IPS DF 6.9 (cell line): ENCODE measurements at places on chromosomes 5 and 9.

- DNase-seq: no peak
- H3K4me3 ChIP-seq: no peak overlapping the region
- no peaks in the 10 kb centered on the region for H3K36me3 ChIP-seq
- H3K4me1 ChIP-seq: no peaks in the 10 kb centered on the region
Measured at GRCh38 chr9:18566121-18566520, 92.2 kb downstream of the ADAMTSL1 start.

- no peaks in the 10 kb centered on the region for H3K36me3 ChIP-seq
- no peaks in the 10 kb centered on the region for H3K4me1 ChIP-seq
- no peaks in the 10 kb centered on the region for H3K27me3 ChIP-seq
- no peak overlapping the region for H3K27ac ChIP-seq
Measured at GRCh38 chr9:104969116-104969515, 41.2 kb upstream of the ABCA1 start.

GRCh38 chr5:126233256-126233655, 190.0 kb upstream of the GRAMD2B start:
- H3K36me3 ChIP-seq: no peaks in the 10 kb centered on the region; the same call in 1 of the 2 replicates
- no peaks in the 10 kb centered on the region for H3K27me3 ChIP-seq
- no peak overlapping the region for H3K4me3 ChIP-seq
- no peak overlapping the region for H3K27ac ChIP-seq
- no peak for DNase-seq
- H3K4me1 ChIP-seq: no peaks in the 10 kb centered on the region

GRCh38 chr9:11933926-11934325, 759.3 kb upstream of the TYRP1 start:
- no peak for DNase-seq
- H3K4me1 ChIP-seq: no peaks in the 10 kb centered on the region
- H3K27me3 ChIP-seq: no peaks in the 10 kb centered on the region
- no peak overlapping the region for H3K27ac ChIP-seq
- H3K4me3 ChIP-seq: no peak overlapping the region

GRCh38 chr5:69522035-69522434, 29.4 kb downstream of the OCLN start:
- no peaks in the 10 kb centered on the region for H3K4me1 ChIP-seq
- H3K4me3 ChIP-seq: no peak overlapping the region
- no peak overlapping the region for H3K27ac ChIP-seq
- no peaks in the 10 kb centered on the region for H3K36me3 ChIP-seq
- no peaks in the 10 kb centered on the region for H3K27me3 ChIP-seq

GRCh38 chr5:102875721-102876123, 120.6 kb downstream of the PAM start:
- DNase-seq: no peak
- no peaks in the 10 kb centered on the region for H3K4me1 ChIP-seq
- no peaks in the 10 kb centered on the region for H3K27me3 ChIP-seq
- no peak overlapping the region for H3K27ac ChIP-seq
- H3K36me3 ChIP-seq: no peaks in the 10 kb centered on the region
- H3K4me3 ChIP-seq: no peak overlapping the region

DNA sequence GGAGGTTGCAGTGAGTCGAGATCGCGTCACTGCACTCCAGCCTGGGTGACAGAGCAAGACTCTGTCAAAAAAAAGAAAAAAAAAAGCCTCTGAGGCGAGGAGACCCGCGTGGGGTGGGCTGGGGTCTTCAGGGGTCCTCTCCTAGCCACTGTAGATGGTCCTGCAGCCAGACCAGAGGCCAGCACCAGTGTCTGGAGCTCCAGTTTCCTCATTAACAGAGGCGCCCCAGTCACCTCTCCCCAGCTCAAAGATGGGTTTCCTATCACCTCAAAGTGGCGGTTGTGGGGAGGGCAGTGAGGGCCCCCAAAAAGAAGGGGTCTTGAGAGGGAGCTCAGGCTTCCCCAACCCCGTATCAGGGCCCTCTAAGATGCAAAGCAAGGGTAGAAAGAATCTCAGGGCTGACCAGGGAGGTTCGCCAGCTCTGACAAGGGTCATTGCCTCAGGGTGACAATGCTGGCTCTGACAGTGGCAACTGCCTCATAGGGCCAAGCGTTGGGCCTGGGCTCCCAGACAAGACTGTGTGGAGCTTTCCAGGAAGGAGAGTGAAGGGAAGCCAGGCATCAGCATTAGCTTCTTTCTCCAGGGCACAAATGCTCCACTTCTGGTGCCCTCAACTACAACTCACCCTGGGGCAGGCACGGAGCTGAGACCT, 15.0 kb downstream of the STK10 start:
- peaks cover 2% of the 10 kb centered on the region; the same call in 1 of the 2 replicates for H3K4me1 ChIP-seq
- DNase-seq: no peak
- H3K4me3 ChIP-seq: no peak overlapping the region
- no peak overlapping the region for H3K27ac ChIP-seq

GRCh38 chr9:25177858-25178257, 500.4 kb downstream of the TUSC1 start:
- DNase-seq: no peak
- no peak overlapping the region for H3K27ac ChIP-seq
- no peaks in the 10 kb centered on the region for H3K27me3 ChIP-seq
- no peaks in the 10 kb centered on the region for H3K4me1 ChIP-seq
- no peak overlapping the region for H3K4me3 ChIP-seq

DNA sequence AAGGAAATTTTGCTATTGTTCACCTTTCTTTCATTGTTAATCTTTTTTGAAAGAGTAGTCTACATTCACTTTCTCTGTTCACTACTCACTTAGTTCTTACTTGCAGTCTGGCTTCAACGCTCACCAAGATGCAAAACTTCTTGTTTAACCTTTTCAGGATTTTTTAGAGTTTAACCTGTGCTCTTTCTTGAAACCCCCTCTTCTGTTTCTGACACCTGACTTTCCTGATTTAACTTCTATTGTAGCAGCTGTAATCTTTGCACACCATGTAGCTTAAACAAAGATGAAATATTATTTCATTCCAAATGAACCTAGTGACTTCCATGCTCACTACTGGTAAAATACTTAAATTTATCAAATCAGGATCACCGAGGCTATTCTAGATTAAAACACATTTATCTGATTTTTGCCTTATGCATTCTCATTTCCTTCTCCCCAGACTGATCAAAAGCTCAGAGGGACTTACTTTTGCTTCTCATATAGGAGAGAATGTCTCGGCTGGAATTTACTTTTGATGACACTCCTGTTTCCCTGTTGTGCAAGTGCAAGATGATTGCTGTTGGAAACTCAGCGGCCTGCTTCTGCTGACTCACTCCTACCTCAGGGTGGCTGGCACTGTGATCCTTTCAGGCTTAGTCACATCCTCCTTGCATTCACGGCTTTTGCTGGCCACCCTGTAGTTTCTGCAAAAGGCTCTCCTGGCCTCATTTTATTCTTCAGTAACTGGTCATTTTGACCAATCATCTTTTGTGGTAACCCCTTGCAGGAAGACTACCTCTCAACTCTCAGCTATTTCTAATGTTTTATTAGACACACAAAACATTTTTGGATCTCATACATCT, 109.3 kb upstream of the IFNE start:
- no peaks in the 10 kb centered on the region for H3K27me3 ChIP-seq
- DNase-seq: no peak
- no peak overlapping the region for H3K27ac ChIP-seq
- no peak overlapping the region for H3K4me3 ChIP-seq

GRCh38 chr5:56638768-56639238, 176.5 kb upstream of the MAP3K1 start:
- H3K27ac ChIP-seq: no peak overlapping the region
- H3K36me3 ChIP-seq: no peaks in the 10 kb centered on the region
- no peaks in the 10 kb centered on the region for H3K27me3 ChIP-seq
- H3K4me1 ChIP-seq: peaks cover 4% of the 10 kb centered on the region; the same call in 1 of the 2 replicates
- DNase-seq: no peak
- H3K4me3 ChIP-seq: no peak overlapping the region

DNA sequence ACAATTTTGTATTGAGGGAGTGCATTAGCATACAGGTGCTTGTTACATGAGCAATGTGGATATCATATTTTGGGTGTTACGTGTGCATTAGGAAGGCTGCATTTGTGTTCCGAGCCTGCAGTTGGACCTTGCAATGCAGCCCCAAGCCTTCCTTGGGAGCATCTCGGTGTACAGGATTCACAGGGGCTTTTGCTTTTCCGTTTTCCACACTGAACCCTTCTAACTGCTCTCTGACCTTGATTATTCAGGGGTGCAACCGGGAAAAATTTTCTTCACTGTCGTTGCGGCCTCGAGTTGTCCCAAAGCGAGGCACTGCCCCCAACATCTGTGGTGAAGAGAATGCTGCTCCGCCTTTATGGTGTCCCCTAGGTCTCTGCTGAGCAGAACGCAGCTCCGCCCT, 80.1 kb upstream of the PLEKHG4B start:
- no peak overlapping the region for H3K27ac ChIP-seq
- no peak for DNase-seq
- H3K4me3 ChIP-seq: no peak overlapping the region
- H3K36me3 ChIP-seq: no peaks in the 10 kb centered on the region
- no peaks in the 10 kb centered on the region for H3K4me1 ChIP-seq
- H3K27me3 ChIP-seq: no peaks in the 10 kb centered on the region

DNA sequence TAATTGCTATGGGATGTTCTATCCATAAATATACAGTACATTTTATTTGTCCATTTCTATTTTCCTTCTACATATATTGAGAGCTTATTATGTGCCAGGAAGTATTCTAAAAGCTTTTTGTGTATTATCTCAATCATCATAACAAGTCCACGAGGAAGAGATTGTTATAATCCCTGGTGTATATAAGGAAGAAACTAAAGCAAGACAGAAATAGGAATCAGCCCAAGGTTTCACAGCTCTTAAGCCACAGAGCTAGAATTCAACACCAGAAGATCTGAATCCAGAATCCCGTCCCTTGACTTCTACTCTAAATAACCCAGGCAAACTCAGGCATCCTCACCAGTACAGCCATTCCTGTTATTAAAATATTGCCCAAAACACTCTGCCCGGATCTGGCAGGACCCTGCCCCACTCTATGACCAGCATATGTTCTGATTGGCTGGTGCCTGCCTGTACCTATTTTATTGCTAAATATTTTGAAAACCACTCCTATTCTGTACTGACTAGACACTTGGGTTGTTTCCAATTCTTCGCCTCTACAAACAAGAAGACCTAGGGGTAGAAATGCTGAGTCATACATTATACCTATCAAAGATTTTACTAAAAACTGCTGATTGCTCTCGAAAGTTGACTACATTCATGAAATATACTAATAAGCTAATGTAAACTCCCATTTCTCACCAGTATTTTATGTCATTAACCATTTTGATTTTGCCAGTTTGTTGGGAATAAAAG, 297.4 kb downstream of the ENC1 start:
- no peaks in the 10 kb centered on the region for H3K36me3 ChIP-seq
- H3K4me1 ChIP-seq: no peaks in the 10 kb centered on the region
- H3K4me3 ChIP-seq: no peak overlapping the region
- no peak overlapping the region for H3K27ac ChIP-seq
- no peaks in the 10 kb centered on the region for H3K27me3 ChIP-seq

- no peak overlapping the region for H3K27ac ChIP-seq
- no peak overlapping the region for H3K4me3 ChIP-seq
- DNase-seq: no peak
- H3K4me1 ChIP-seq: no peaks in the 10 kb centered on the region
- H3K27me3 ChIP-seq: no peaks in the 10 kb centered on the region
Measured at GRCh38 chr9:70092190-70092589, 48.5 kb downstream of the MAMDC2 start.

DNA sequence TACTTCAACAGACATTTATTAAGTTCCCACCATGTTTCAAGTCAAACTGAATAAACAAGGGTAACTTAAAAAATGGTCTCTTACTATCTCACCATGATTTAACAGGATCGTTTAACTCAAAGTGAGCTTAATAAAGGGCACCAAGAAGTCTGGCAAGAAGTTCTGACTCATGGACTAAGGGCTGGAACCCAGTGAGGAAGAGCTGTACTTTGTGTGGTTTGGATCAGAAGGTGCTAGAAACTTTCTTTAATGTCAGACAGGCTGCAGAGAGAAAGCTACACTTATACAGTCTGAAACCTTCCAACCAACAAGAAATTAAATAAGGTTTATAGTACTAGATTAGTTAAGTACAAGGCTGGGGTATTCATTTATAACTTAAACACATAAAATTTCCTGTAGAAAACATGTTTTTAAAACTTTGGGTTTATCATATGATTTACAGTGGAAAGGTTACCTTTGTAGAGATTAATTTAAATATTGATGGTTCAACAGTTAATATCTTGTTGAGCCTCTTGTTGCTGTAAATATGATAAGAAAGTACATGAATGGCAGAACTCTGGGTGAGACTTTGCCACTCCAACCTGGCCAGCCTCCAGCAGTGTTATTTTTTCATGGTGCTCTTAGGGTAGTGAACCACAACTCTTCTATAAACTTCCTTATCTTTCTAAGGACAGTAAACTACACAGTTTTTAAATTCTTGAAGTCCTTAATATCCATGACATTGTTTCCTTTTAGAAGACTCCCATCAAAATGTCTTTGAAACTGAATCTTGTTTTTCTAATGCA, 162.8 kb downstream of the MAN2A1 start:
- no peaks in the 10 kb centered on the region; the same call in 1 of the 2 replicates for H3K36me3 ChIP-seq
- H3K4me1 ChIP-seq: no peaks in the 10 kb centered on the region
- H3K4me3 ChIP-seq: no peak overlapping the region
- no peaks in the 10 kb centered on the region for H3K27me3 ChIP-seq
- H3K27ac ChIP-seq: no peak overlapping the region

- H3K4me3 ChIP-seq: no peak overlapping the region
- no peaks in the 10 kb centered on the region for H3K36me3 ChIP-seq
- H3K4me1 ChIP-seq: no peaks in the 10 kb centered on the region
- DNase-seq: no peak
Measured at GRCh38 chr5:59592101-59592500, 301.4 kb downstream of the PDE4D start.

DNA sequence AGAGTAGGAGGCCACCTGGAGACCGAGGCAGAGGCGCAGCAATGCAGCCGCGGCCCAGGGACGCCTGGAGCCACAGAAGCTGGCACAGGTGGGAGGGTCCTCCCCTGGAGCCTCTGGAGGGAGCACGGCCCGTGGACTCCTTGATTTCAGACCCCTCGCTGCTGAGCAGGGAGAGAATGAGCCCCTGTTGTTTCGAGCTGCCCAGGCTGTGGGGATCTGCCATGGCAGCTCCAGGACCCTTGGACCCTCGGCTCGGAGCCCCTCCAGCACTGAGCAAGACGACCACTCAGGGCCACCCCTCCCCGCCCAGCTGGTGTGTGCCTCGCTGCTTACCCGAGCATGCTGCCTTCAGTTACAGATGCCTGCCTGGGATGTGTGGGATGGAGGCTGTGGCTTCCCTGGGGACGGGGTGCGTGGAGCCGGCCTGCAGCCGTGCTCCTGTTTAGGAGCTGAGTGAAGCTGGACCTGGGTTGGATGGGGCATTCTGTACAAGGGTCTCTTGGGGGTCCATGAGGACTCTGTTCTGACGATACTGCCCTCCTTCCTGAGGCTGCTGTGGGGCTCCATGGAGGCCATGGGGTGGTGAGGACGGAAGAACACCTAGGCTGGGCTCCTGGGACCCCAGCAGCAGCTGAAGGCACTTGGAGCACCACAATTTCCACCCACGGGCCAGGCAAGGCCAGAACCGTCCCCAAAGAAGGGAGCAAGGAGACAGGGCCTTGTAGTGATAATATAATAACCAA, 115.1 kb upstream of the LPCAT1 start:
- peaks cover 5% of the 10 kb centered on the region for H3K27me3 ChIP-seq
- no peaks in the 10 kb centered on the region for H3K36me3 ChIP-seq
- H3K4me3 ChIP-seq: no peak overlapping the region
- DNase-seq: no peak
- no peak overlapping the region for H3K27ac ChIP-seq

GRCh38 chr5:72497823-72498222, 9.4 kb downstream of the ZNF366 start:
- no peaks in the 10 kb centered on the region for H3K27me3 ChIP-seq
- H3K36me3 ChIP-seq: no peaks in the 10 kb centered on the region
- no peak overlapping the region for H3K27ac ChIP-seq
